Airway epithelial cell (primary cell): ENCODE measurements at places on chromosomes 5 and 9. TPM values are rescaled to one million over a fixed set of nuclear protein-coding genes. Genes with fewer than 3 reads are reported as not detected.

Gene HMCN2
- total RNA-seq, result 0.05 TPM in 1 of 2 replicates, not detected in the other

Gene C5orf58
- not detected in 2 replicates for total RNA-seq

Gene ZNF618
- total RNA-seq, result 8.0 and 9.0 TPM in 2 replicates

Gene EDIL3
- 2.0 and 2.9 TPM in 2 replicates for total RNA-seq

Gene ANGPTL2
- total RNA-seq, result 0.49 TPM in 1 of 2 replicates, not detected in the other

Gene CKMT2
- not detected in 2 replicates for total RNA-seq

Gene FCN2
- not detected in 2 replicates for total RNA-seq

Gene CNOT6
- total RNA-seq, result 12.3 and 16.6 TPM in 2 replicates

Gene MAP1B
- 2.2 and 9.7 TPM in 2 replicates for total RNA-seq

Gene TMEM174
- not detected in 2 replicates for total RNA-seq

Gene ADGRV1
- total RNA-seq, result 0.49 and 0.60 TPM in 2 replicates

Gene OLFM1
- total RNA-seq, result not detected in 2 replicates

Gene NKD2
- 0.09 and 0.42 TPM in 2 replicates for total RNA-seq

Gene GDNF
- not detected in 2 replicates for total RNA-seq

Gene FAM78A
- 0.21 and 0.37 TPM in 2 replicates for total RNA-seq
